Lung (tissue), 17 donors: ENCODE measurements at places on chromosomes 1 and 21. TPM values are rescaled to one million over a fixed set of nuclear protein-coding genes. Genes with fewer than 3 reads are reported as not detected.

Gene OLFML3
- total RNA-seq, result 27.4 TPM

Gene PLA2G2C
- not detected for total RNA-seq

Gene IL12RB2
- total RNA-seq, result 2.1 TPM

Gene HORMAD1
- 0.77 TPM for total RNA-seq

Gene CD160
- total RNA-seq, result 0.63 TPM

Gene CYP2J2
- 3.9 TPM for total RNA-seq

Gene FCRL3
- 0.61 TPM for total RNA-seq

Gene VWA5B1
- total RNA-seq, result 0.40 TPM

Gene AMPD1
- total RNA-seq, result not detected

Gene NGF
- total RNA-seq, result 0.40 TPM

Gene KIAA0040
- total RNA-seq, result 35.1 TPM

Gene ARHGEF16
- total RNA-seq, result 14.8 TPM

Gene BLACAT1
- 0.55 TPM for total RNA-seq

Gene PPIAL4G
- 0.12 TPM for total RNA-seq

Gene AVPR1B
- not detected for total RNA-seq

Gene RGS1
- 7.3 TPM for total RNA-seq

DNA sequence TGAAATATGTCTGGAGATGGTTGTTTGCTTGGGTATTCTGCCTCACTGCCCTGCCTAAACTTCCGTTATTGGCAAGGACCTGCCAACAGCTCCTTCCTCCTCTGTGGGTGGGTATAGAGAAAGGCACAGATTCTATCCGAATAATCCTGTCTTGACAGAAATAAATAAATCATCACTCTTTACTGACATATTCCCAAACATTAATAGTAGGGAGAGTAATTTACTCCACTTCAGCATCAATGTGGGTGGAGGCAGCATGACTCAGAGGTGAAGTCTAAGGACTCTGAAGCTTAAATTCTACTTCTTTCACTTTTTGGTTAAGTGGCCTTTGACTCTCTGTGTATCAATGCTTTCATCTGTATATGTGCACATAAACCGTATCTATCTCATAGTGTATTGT, 2.9 kb downstream of the CD84 start:
- DNase-seq, result no peak

DNA sequence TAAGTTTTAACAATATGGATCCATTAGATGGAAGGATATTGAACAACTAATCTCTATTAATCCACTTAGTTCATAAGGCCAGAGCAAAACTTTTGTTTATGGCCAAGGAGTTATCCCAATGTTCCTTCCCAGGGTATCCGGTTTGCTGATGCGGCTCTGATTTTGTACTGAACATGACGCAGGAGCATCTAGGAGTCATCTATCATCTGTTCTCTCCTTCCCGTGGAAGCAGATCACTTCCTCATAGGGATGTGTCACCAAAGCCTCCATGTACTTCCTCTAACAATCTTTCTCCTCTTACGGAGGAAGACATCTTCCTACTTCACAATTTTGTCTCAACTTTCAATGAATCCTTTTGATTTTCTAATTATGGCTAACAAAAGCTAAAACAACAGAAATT, 206.6 kb downstream of the APP start:
- peak; percentile 55 for DNase-seq

GRCh38 chr1:206087091-206087490, 30.1 kb downstream of the AVPR1B start:
- no peak for DNase-seq

GRCh38 chr21:46054451-46054881, 43.4 kb upstream of the COL6A2 start:
- DNase-seq, result peak; percentile 73

- DNase-seq, result peak; percentile 94
Measured at GRCh38 chr1:43974443-43975248, at the start of gene ATP6V0B. Gene ATP6V0B, plus strand, starts transcription at chr1:43974960. Its CDS starts 81 bp downstream, at chr1:43975041.

DNA sequence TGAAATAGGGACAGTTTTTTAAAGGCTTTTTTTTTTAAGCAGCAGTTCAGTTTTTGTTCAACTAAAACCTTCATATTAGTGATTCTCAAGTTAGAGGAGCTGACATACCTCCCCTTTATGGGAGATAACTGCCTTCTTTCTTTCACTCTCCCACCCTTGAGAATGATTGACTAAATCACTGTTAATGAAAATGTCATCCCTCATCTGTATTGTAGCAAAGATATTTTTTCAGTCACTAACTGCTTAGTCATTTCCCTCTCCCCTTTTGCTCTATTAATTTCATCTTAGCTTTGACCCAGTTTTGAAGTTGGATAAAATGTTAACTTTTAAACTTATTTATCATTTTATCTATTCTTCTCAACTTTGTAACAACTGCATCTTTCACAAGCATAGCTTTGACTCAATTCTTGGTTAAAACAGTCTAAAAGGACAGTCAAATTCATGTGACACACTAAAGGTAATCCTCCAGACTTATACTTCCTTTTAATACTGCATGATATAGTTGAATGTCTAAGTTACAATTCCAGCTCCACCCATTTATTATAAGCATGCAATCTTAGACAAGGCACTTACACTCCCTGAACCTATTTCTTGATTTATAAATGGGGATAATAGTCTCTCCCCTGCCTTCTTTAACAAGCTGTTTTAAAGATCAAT, 17.1 kb downstream of the CAPZA1 start:
- DNase-seq, result no peak

GRCh38 chr1:118973032-118973431, 15.1 kb downstream of the TBX15 start:
- no peak for DNase-seq

- no peak for DNase-seq
Measured at GRCh38 chr1:227003165-227003564, 63.1 kb downstream of the COQ8A start.

DNA sequence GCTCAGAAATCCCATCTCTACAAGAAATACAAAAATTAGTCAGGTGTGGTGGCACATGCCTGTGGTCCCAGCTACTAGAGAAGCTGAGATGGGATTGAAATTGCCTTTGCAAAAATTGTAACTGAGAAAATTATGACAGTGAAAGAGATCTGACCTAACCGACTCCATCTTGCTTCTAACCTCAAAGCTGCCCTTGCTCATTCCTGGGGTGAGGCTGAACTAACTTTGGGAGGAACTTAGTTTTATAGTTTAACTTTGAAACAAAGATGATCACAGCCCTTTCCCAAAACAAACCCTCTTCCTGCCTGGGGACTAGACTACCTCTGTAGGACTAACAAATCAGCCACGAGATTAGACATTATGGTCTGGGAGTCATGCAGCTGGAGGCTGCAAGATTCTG, 33.8 kb upstream of the ERO1B start:
- DNase-seq, result no peak

GRCh38 chr1:236471653-236472052, 52.1 kb upstream of the LGALS8 start:
- DNase-seq, result peak; percentile 66

GRCh38 chr1:89556726-89557444, 32.3 kb downstream of the LRRC8B start:
- no peak for DNase-seq

GRCh38 chr1:2388004-2388913, 3.1 kb downstream of the MORN1 start:
- DNase-seq, result no peak

DNA sequence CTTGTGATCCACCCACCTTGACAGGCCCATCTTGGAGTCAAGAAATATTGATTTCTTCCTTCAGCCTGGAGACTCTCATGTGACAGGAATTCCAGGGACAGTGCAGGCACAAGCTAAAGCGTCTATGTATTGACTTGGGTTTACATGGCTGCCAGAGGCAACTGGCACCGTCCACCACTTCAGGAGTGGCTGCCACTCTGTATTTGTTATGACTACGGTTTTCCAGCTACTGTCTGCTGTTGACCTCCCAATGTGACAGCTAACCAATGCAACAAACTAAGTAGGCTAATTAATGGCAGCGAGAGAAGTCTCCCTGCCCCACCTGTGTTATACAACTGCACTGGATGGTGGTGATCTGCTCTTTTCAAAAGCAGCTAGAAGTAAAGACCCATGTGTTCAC, 56.9 kb downstream of the CD58 start:
- DNase-seq, result no peak

GRCh38 chr1:160001440-160001839, 30.4 kb downstream of the PIGM start:
- DNase-seq, result no peak

GRCh38 chr1:44620072-44620471, 54.2 kb downstream of the TMEM53 start:
- no peak for DNase-seq

DNA sequence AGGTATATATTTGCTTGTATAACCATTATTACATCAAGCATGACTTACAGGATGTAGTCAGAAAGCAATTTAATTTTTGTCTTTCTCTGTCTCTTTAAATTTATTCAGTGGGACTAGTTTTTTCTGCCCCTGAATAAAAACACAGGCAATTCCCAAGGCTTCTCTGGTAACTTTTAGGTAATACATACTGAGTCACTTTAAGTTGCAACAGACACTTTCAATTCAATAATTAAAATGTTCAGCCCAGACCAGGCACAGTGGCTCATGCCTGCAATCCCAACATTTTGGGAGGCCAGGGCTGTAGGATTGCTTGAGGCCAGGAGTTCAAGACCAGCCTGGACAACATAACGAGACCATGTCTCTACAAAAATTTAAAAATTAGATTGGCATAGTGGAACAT, 12.3 kb downstream of the SLC44A3 start:
- no peak for DNase-seq

- no peak for DNase-seq
Measured at GRCh38 chr1:78143152-78143551, 97.4 kb downstream of the GIPC2 start.

- no peak for DNase-seq
Measured at GRCh38 chr1:7967196-7967595, 5.7 kb downstream of the PARK7 start.

DNA sequence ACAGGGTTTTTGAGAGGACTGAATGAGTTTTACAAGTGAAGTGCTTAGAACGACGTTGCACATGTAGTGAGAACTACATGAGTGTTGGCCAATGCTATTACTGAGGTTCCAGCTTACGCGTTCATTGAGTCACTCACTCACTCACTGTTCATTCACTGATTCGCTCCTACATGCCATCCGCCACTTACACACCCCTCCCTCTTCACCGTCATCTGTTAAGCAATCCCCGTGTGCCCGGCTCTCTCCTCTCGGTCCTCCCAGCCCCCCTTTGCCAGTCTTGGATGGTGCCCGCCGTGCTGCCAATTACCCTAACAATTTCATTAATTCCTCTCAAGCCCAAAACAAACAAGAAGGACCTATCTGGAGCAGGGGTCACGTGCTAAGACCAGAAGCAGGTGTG, 27.3 kb upstream of the EPHA2 start:
- DNase-seq, result peak; percentile 43

- peak; percentile 73 for DNase-seq
Measured at GRCh38 chr1:232578651-232579195, 51.2 kb downstream of the SIPA1L2 start.

DNA sequence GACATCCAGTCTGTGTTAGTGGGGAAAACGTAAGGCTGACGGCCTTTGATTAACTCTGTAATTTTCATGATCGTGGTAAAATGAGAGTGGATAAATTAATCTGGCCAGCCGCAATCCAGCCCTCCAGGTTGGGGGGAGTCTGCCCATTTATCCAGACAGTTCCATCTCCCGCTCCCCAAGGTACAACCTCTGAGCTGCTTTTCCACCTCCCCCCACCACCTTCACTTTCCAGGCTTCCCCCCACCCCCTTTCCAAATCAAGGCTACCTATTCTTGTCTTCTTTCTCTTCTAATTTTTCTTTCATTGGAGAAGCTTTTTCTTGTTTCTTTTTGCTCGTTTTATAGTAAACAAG, 6.0 kb downstream of the MIER1 start:
- no peak for DNase-seq

DNA sequence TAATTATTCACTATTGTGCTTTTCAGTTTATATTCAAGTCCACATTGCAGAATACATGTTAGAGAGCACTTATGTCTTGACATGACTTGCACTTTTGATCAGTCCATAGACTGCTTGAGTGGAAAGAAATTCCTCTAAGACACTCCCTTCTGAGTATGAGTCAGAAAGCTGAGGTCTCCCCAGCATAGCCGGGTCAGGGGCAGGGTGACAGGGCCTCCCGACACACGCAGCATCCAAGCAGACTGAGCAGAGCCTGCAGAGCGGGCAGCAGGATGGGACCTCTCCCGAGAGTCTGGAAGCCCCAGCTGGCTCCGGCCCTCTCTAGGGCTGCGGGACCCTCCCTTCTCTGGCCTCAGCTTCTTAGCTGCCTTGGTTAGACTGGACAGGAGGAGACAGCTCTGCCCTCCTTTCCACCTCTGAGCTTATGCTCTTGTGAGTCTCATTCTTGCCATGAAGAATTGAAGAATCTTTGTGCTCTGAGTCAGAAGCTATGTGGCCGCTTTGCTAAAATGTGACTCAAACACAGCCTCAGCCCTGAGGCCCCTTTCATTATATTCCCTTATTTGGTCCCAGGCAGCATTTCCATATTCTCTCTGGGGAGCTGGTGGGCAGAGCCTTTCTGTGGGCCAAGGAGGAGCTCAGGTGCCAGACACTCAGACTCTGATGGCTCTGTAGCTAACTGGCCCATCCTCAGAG, 11.2 kb upstream of the CAPN2 start:
- peak; percentile 33 for DNase-seq

GRCh38 chr1:207428783-207429182, 25.3 kb upstream of the CR2 start:
- DNase-seq, result no peak

- peak; percentile 76 for DNase-seq
Measured at GRCh38 chr1:118485757-118486156, 300.7 kb upstream of the SPAG17 start.

DNA sequence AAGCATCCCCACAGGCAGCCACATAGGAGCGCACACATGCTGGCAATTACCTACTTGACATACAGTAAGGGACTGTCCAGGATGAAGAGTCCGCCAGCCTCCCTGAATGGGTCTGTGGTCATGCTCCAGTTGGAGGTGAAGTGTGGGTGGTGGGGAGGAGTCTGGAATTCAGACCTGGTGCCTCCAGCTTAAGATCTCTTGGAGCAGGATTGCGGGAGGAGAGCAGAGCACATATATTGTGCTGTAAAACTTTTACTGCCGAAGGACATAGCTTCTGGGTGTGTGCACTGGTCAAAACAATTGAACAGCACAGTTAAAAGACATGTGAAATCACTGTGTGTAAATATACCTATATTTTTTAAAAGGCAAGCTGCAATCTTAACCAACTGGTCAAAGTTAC, 17.9 kb downstream of the STK40 start:
- no peak for DNase-seq
